ENCODE measurements at places on chromosomes 16 and 17.

DNA sequence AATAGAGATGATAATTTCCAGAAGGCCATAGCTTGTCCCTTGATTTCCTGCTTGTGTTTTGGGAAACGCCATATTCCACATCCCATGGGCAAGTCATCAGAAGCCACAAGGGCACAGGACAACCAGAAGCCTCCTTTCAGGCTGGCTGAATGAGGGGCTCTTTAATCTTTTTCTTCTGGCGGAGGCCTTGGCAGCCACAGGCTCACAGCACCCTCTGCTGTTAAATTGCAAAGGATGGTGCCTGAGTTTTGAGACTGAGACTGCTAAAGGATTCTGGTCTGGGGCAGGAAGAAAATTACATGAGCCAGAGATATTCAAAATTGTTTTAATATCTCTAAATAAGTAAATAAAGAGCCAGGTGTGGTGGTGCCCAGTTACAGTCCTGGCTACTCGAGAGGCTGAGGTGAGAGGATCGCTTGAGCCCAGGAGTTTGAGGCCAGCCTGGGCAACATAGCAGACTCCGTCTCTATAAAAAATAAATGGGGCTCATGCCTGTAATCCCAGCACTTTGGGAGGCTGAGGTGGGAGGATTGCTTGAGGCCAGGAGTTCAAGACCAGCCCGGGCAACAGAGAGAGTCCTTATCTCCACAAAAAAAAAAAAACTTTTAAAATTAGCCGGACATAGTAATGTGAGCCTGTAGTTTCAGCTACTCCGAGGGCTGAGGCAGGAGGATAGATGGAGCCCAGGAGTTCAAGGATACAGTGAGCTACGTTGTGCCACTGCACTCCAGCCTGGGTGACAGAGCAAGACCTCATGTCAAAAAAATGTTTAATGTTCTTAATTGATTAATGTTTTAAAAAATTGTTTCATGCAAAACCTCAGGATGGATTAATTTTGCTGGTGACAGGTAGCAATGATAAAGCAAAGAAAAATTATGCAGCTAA is 26.3 kb downstream of the AARSD1 start:
- DNase-seq, result no peak

DNA sequence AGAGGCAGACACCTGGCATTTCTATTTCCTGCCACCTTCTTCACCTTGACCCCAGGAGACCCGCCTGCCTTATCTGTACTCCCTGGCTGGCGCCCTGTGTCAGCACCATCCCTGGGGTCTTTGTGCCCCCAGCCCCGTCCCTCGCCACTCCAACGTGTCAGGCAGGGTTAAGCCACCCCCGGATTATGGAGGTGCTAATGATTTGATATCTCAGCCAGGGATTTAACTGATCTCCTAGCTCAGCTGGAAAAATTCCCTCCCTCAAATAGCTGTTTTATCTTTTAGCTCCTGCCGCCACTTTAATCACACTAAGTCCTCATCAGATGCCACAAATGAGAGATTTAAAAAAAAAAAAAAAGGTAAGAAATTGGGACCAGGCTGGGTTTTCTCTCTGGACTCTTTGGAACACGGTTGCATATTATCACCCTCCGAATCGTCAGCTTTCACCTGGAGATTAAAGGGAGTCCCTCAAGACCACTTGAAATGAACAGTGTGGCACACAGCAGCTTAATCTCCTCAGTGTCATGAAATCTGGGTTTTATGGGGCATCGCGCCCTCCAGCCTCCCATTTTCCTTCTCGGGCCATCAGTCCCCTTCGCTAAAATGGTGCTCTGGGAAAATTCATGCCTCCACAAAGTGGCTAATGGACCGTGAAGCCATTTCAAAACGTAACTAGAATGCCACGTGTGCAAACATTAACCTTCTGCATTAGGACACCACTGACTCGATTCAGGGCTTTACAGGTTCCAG is 26.2 kb upstream of the WFDC1 start:
- no peak for DNase-seq

DNA sequence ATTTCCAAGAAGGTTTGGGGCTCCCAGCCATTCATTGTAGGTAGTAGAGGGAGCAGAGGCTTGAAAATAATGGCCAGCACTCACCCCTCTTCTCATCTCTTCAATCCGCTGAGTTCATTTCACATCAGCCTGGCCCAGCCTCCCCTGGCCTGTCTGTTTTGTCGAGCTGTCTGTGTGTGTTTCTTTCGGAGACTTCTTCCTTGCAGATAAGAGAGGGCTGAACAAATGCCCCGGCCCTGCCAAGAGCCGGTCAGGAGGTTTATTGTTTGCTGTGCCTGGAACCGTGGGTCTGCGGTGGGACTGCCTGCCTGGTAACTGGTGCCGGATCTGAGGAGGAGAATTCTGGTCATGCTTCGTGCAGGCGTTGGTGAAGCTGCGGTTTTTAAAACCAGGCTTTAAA is 3.4 kb downstream of the VPS4A start:
- DNase-seq, result no peak

DNA sequence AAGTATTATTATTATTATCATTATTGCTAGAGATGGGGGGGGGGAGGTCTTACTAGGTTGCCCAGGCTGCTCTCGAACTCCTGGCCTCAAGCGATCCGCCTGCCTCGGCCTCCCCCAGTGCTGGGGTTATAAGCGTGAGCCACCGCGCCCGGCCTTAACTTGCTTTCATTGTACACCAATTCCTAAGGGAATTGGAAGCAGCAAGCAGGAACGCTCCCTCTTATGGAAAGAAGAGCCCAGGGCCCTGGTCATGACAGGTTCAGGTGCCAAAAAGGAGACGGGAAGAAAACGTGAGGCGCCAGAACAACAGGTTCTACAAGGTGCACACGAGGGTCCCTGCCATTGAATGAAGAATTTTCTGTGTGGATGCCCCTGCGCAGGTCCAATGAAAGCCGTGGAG is 540 bp upstream of the RPL38 start:
- no peak for DNase-seq

DNA sequence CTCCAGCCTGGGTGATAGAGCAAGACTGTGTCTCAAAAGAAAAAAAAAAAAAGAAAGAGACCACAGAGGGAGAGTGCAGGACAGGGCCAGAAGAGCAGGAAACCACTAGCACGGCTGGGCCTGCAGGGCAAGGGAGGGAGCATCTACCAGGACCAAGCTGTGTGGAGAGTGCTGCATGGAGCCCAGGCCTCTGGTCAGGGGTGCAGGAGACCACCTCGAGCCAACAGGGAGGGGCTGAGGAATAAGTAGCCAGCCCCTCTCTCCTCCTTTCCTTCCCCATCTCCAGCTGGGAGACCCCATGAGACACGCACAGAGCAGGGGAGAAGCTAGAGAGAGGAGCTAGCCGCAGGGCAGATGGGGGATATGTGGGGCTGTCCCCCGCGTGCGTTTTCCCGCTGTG is 67.0 kb upstream of the DNAH17 start:
- DNase-seq, result no peak

DNA sequence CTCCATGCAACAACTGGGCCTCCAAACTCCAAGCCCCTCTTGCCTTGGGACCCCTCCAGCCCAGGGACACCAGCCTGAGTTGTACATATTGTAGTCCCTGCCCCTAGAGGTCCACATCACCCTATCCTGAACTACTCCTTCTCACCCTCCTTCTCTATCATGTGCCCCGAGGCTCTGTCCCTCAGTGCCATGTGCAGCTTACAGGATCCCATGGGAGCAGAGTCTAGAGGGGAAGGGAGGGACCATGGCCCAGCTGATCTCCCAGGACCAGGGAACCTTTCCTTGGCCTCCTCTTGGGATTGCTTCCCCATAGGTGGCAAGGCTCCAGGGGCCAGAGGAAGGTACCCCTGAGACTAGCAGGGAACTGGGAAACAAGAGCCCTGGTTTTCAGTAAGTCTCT is 35.3 kb downstream of the TMEM132E start:
- no peak for DNase-seq

- DNase-seq, result no peak
Observed at GRCh38 chr17:29177541-29177870, 2.7 kb downstream of the MYO18A start.

DNA sequence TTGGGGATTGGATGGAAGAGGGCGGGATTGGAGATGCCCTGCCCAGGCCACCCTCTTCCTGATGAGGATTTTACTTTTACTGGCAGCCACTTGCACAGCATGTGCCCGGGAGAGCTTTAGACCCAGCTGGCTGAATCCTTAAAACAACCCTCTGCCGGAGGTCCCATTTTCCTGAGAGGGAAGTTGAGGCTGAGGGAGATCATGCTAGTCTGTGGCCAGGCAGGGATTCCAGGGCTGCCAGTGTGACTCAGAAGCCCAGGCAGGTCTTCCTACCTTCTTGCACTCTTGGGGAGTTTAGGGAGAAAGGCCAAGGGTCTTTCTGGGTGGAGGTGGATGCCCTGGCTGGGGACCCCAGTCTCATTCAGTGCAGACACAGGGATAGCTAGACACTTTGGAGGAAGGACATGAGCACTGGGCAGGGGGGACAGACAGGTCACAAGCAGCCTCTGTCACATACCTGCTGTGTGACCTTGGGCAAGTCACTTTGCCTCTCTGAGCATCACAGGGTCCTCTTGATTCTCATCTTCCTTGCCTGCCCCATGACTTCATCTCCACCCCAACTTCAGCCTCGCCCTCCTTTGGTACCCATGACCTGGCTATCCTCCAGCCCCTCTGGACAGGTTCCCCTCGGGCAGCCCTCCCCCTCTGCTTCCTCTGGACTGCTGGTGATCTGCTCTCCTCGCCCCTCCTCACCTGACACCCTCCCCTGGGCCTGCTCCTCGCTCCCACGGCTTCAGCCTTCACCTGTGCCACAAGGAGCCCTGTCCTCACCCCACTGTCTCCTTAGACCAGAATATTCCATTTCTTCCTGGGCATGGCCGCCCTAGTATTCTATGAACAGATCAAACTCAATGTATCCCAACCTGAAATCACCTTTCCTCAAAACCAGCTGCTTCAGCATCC is 11.3 kb upstream of the DCAF7 start:
- DNase-seq, result no peak

GRCh38 chr17:16512011-16512410 is 20.0 kb upstream of the LRRC75A start:
- DNase-seq, result no peak

GRCh38 chr16:78290872-78291591 is 191.6 kb downstream of the WWOX start:
- no peak for DNase-seq

GRCh38 chr17:77836557-77837041 is 121.9 kb upstream of the TNRC6C start:
- no peak for DNase-seq
